ENCODE measurements at places on chromosomes 1 and 21. TPM values are rescaled to one million over a fixed set of nuclear protein-coding genes. Genes with fewer than 3 reads are reported as not detected.

SMCP gene
- total RNA-seq = not detected

CHI3L1 gene
- 339 TPM for total RNA-seq

CDA gene
- total RNA-seq = not detected

COL9A2 gene
- 0.78 TPM for total RNA-seq

AIRE gene
- total RNA-seq = under 0.01 TPM

CDK18 gene
- 0.89 TPM for total RNA-seq

CYP4A22 gene
- not detected for total RNA-seq

CADM3 gene
- total RNA-seq = 0.30 TPM

LENEP gene
- total RNA-seq = not detected

PROK1 gene
- total RNA-seq = not detected

ZNF593OS gene
- not detected for total RNA-seq

HAO2 gene
- not detected for total RNA-seq

KHDC4 gene
- 32.8 TPM for total RNA-seq

PRKCZ gene
- total RNA-seq = 0.55 TPM

TMEM240 gene
- 2.9 TPM for total RNA-seq

AMY1B gene
- not detected for total RNA-seq

INSRR gene
- total RNA-seq = not detected

CD5L gene
- not detected for total RNA-seq

PRPF38A gene
- total RNA-seq = 10.5 TPM

LINGO4 gene
- not detected for total RNA-seq

S100A2 gene
- 1.4 TPM for total RNA-seq

PADI2 gene
- total RNA-seq = not detected

PLK3 gene
- 27.0 TPM for total RNA-seq

EVA1C gene
- 5.8 TPM for total RNA-seq

FAAH gene
- total RNA-seq = 1.6 TPM

UBE2U gene
- total RNA-seq = not detected
